ENCODE measurements at places on chromosomes 4 and X.

DNA sequence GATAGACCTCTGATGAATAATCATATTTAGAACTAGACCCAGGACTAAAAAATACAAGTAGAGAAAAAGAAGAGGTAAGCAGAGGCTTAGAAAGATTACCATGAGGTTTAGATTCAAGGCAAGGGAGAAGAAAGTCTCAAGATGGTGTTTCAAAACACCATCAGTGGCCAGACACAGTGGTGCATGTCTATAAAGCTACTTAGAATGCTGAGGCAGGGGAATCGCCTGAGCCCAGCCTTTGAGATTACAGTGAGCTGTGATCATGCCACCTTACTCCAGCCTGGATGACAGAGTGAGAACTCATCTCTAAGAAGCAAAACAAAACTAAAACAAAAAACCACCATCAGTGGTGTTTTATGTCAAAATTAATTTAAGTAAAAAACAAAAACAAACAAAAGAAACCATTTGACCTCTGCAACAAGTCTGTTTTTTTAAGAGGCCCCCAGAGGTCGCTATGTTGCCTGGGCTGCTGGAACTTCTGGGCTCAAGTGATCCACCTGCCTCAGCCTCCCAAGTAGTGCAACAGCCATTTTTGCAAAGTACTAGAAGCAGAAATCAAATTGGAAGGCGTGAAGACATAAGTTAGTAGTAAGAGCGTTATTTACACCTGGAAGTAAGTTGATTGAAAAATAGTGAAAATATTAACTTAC, 784.3 kb downstream of the ADGRL3 start:
- no peak for DNase-seq

DNA sequence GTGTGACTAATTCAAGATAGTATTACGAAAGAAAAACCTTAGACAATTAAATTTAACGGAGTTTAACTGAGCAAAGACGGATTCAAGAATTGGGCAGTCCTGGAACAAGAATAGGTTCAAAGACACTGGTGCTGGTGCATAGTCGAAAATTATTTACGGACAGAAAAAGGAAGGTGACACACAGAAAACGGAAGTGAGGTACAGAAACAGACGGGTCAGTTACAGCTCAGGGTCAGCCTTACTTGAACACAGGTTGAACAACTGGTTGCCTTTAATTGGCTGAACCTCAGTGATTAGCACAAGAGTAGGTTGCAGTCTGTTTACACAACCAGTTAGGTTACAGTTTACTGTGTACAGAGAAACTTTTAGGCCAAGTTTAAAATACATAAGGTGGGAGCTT, 31.5 kb downstream of the KLHL8 start:
- DNase-seq: no peak

DNA sequence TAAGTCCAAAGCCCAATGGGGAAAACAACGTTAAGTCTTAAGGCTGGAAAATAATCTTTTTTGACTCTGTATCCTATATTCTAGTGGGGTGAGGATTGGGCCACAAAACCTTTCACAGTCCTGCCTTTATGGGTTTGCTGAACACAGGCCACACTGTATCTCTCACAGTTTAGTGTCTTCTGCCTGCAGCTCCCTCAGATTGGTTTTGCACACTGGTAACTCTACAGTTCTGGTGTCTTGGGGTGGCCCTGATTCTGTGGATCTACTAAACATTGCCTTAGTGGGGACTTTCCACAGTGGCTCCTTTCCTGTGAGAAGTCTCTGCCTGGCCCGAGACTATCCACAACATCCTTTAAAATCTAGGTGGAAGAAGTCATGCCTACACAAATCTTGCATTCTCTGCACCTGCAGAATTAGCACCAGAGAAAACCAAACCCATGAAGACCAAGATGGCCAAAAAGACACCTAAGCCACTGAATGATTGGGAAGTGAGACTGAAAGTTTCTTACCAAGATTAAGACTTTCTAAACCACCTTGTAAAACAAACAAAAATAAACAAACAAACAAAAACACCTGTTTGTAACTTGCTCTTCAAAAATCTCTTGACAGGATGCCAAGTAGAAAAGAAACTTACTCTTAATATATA, 150.4 kb upstream of the PCDH10 start:
- DNase-seq: no peak

DNA sequence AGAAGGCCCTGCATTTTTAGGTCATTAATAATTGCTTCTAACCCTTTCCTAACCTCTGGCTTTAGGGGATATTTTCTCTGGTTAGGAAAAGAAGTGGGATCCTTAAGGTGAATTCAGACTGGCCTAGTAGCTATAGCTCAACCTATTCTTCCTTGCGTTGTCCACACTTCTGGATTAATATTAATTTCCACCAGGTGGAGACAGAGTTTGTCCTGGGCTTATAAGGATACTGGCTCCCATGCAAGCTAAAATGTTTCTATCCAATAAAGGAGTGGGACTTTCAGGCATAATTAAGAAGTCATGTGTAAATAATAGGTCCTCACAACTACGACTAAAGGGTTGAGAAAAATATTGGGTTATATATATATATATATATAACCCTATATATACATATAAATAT, 860.0 kb upstream of the POU3F4 start:
- DNase-seq: no peak

DNA sequence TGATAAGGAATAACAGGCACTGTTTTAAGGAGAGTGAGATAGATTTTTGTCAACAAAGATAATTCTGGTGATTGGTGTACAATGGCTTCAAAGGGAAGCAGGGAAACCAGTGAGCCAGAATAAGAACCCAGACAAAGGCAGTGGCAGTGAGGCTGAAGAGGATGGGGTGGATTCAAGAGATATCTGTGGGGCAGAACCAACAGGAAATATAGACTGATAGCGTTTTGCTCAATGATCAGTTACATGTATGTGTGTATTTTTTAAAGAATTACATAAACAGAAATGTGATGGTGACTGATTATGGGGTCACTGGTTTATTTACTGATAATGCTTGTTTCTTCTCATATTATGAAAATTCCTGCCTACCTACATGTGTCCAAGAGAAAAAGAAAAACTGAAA, 66.4 kb downstream of the AMMECR1 start:
- DNase-seq: no peak

GRCh38 chrX:9724711-9725110, 40.9 kb downstream of the GPR143 start:
- no peak for DNase-seq

- peak; percentile 86 for DNase-seq
These were observed 531 bp downstream of the HCFC1 start for GRCh38 chrX:153971124-153971449.

GRCh38 chrX:16733013-16733412, 13.6 kb downstream of the SYAP1 start:
- DNase-seq: no peak

- no peak for DNase-seq
These were observed 224.1 kb downstream of the ARHGAP10 start for GRCh38 chr4:147955827-147956558.

- no peak for DNase-seq
These were observed 210.4 kb upstream of the HCCS start for GRCh38 chrX:10900585-10901289.

DNA sequence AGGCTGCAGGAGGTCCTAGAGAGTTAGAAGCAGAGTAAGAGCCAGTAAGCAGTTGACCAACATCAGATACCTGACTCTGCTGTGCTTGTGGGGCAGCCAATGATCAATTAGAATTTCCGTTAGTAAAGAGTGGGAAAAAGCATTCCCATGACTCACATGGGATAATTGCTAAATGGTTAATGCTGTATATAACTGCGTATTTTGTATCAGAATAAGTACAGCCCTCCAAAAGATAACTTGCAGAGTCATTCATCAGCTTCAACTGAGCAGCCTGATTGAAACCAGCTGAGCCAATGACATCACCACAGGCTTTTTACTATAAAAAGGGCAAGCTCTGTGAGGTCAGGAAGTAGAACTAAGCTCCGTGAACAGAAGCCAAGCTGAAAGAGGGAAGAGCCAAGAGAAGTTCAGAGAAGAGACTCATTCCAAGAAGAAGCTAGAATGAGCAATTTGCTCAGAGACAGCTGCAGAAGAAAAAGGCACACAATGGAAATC, 67.9 kb downstream of the PPP3CA start:
- no peak for DNase-seq

GRCh38 chr4:6987588-6987961, 55.6 kb upstream of the TADA2B start:
- DNase-seq: no peak

- DNase-seq: no peak
These were observed 688.0 kb downstream of the PCDH19 start for GRCh38 chrX:99722094-99722493.

DNA sequence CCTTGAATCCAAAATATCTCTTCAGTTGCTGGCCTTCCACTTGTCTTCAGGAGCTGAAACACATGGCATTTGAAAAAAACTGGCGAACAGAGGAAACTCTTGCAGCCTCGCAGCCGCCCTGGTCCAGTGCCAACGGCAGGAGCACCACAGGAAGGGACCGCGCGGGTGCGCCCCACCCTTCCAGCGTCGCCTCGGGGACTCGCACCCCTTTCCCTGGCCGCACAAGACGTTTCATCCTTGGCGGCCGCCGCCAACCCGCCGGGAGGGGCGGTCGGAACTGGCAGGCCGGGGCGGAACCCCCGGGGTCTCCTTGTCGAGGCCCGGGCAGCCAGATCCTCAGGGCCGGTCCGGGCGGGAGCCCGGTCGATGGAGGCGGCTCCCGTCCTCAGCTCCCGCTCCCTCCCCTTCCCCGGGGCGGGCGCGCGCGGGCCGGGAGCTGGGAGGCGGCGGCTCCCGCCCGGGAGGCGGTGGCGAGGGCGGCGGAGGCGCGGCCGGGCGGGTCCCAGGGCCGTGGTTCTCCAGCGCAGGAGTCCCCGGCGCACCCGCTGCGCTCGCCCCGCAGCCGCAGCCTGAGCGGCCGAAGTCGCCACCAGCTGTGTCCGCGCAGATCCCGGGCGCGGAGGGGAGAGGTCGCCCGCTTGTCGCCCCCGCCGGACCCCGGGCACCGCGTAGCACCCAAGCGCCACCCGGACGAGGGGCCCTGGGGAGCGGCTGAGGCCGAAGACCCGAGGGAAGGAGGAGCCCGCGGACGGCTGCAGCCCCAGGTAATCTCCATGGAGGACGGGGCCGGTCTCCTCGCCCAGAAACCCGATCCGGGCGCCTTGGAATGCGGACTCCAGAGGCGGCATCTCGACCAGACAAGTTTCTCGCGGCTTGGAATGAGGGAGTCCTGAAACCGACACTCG, 886 bp upstream of the NDST3 start:
- DNase-seq: no peak

DNA sequence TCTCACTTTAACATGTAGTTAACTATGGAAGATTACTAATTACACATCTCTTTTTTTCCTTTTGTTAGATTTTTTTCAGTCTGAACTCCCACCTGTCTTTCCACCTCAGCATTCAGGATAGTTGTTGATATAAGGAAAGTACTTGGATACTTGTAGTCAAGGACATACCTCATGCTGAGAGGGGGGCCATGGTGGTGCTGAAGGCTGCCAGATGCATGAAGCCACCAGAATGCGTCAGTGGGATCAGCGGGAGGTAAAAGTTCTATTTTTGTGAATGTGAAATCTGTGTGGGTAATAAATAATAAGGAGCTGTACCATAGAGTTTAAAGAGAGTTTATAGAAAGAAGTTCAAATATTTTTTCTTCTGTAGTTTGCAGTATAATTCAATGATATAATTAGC, 13.1 kb upstream of the NDST4 start:
- no peak for DNase-seq

GRCh38 chr4:55080174-55080865, 45.1 kb downstream of the KDR start:
- DNase-seq: no peak

GRCh38 chrX:43643201-43643600, 12.9 kb upstream of the MAOA start:
- no peak for DNase-seq

- no peak for DNase-seq
These were observed 140.9 kb upstream of the HPGD start for GRCh38 chr4:174663216-174663615.

DNA sequence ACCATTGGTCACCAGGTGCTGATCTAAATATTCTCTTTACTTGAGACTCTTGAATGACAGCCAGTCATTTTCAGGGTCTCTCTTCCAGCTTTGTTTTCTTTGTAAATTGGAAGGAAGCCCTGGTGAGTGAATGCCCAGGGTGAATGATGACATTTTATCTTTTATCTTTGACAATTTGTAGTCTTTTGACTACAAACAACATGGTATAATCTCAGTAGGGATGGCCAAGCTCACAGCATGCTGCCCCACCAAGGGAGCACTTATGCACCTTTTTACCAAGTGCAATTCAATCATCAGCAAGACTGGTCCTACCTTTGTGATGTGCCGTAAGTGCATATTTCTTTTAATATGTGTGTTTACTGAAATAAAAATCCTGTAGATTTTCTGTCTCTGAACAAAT, 5.7 kb downstream of the AFM start:
- DNase-seq: no peak

- DNase-seq: no peak
These were observed 239.6 kb downstream of the GRXCR1 start for GRCh38 chr4:43132010-43132582.

Measured in effector CD4-positive, alpha-beta T cell (primary cell).